ENCODE measurements at places on chromosomes 13 and 19.

DNA sequence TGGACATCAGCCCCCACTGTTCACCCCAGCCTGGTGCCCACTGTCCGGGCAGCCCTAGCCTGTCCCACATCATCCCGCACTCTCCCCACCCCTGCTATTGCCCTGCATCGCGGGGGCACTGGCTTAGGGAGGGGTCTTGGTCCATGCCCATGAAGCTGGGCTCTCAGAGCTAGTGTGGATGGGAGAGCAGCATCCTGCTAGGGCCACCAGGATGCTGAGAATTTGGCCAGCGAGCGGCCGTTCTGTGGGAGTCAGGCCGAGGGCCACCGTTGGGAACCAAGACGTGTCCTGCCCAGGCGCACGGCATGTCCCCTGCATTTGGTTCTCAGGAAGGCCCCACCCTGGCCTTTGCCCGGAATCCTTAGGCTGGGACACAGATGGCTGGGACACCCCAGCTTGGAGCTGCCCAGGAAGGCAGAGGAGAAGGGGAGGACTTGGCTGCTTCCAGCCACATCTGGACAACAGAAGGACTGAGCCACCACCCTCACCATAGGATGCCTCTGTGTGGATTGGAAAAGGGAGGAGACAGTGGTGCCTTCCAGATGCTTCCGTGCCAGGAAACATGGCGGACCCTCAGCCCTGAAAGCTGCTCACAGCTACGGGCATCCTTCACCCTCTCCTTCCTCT, 14.6 kb downstream of the ADGRE5 start:
- no peak for DNase-seq

GRCh38 chr13:24119626-24120508, 40.7 kb upstream of the SPATA13 start:
- no peak for DNase-seq

GRCh38 chr19:8245869-8246835, 37.0 kb downstream of the CERS4 start:
- DNase-seq, result no peak

- no peak for DNase-seq
Observed at GRCh38 chr13:102286326-102286725, 115.5 kb downstream of the FGF14 start.

DNA sequence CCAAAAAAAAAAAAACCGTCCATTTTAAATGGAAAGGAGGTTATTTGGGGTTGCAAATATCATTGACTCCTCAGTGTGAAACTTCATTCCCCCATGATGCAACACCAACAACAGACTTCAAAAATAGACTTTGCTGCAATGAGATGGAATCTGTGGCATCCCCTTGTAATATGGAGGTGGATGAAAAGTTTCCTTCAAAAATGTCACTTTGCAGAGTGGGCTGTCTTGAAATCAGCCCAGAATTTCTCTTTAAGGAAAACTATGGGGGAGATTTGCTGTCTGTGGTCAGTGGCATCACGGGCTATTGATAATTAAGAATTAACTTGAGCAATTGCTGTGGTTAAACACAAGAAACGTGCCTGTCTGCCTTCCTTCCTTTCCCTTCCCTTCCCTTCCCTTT, 1.5 kb downstream of the GPR18 start:
- no peak for DNase-seq

- DNase-seq, result no peak
Observed at GRCh38 chr19:4059453-4059871, 7.2 kb downstream of the ZBTB7A start.

- no peak for DNase-seq
Observed at GRCh38 chr13:113783200-113783881, 24.3 kb downstream of the TMEM255B start.

DNA sequence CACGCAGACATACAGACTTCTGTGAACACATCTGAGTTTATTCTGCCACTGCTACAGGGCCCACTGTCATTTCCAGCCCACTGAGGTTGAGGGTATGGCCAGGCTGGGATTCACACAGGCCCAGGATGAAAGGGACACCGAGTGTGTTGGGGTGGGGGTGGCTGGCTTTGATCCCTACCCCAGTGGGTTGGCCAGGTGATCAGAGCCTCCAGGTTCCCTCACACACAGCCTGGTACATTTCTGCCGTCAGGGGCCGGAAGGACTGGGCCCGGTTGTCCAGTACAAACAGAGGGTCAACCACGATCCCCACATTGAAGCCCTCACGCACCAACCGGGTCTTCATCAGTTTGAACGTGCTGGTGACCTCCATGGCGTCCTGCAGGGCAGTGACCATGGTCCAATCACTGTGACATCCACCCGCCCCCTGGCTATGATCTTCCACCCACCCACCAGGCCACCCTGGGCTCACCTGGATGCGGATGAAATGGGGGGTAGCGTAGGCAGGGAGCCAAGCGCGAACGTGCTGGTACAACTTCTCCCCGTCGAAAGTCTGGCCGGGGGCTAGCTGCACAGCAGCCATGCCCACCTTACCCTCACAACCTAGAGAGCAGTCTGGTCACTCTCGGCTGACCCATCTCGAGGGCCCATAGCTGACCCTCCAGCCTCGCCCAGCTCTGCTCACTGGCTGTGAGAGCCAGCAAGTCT, 13.3 kb downstream of the SLC27A5 start:
- no peak for DNase-seq

DNA sequence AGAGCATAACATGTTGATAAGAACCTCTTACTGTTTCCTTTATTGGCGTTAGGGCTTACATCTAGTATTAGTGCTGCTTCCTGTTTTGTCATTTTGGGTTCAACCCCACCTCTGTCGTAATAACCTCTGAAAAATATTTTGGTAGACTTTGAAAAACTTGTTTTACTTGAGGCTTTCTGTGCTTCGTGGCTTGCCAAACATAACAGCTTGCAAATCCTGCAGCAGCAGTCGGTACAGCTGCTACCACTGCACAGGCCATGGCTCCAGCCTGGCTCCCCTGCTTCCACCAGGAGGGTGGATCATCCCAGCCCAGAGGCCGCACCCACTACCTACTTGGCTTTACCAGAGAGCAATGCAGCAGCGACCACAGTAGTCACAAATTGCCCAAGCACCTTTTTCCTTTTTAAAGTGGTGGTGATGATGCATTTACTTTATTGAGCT, 11.8 kb upstream of the CEACAM4 start:
- no peak for DNase-seq

- DNase-seq, result no peak
Observed at GRCh38 chr13:53743906-53744305, 715.3 kb downstream of the OLFM4 start.

GRCh38 chr13:94315188-94315587, 164.3 kb downstream of the DCT start:
- DNase-seq, result no peak

DNA sequence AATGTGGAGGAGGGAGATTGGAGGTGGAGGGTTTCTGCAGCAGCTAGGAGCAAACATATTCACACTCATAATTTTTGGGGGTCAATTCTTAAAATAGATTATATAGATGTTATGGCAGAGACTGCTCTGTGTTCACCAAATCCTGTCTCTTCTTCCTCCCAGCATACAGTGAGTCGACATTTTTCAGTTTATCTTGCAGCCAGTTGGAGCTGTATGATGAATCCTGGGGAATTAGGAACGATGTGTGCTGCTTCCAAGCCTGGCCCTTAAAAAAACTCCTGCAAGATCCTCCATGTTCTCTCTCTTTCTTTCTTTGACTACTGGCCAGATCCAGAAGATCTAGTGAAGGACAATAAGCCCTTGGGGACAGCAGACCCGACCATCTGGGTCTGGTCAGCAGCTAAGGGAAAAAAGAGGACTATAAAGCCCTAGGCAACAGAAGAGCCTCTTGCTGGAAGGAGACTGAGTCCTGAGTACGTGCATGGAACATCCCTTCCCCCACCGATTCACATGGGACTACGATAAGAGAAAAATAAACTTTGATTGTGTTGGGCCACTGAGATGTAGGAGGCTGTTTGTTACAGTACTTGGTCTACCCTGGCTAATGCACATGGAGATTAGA, 55.8 kb upstream of the POMP start:
- no peak for DNase-seq

- no peak for DNase-seq
Observed at GRCh38 chr13:30907121-30907861, 1.2 kb downstream of the MEDAG start.

GRCh38 chr13:34867590-34867989, 74.5 kb upstream of the NBEA start:
- DNase-seq, result no peak

DNA sequence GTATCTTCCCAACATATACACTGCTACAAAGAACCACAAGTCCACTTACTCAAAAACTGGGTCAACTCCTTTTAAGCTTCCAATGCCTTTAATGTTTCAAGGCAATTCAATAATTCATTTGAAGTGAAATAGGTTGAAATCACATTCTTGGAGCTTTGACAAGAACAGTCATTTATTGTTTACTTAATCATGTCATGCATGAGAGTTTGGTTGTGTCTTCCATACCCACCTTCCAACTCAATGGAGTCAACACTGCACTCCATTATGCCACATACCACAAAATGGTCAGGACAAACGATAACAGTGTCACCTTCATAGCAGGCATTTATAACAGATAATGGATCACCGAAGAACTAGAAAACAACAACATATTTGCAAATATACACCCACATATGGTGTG, 506.3 kb downstream of the UQCRFS1 start:
- DNase-seq, result no peak

DNA sequence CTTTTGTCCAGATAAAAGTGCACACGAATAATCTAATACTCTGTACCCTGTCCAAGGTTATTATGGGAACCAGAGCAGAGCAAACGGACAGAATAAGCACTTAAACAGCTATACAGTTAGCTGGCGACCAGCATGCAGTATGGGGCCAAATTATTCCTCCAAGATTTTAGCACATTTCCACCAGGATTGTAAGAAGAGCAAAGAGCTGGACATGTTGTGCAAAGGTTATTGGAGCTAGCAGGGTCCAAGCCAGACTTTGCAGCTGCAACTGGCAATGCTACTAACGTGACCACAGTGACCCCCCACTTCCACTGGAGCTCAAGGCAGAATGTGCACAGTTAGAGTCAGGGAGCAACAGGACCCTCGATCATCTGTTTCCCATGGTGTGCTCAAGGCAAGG, 89.9 kb downstream of the COL4A1 start:
- no peak for DNase-seq

DNA sequence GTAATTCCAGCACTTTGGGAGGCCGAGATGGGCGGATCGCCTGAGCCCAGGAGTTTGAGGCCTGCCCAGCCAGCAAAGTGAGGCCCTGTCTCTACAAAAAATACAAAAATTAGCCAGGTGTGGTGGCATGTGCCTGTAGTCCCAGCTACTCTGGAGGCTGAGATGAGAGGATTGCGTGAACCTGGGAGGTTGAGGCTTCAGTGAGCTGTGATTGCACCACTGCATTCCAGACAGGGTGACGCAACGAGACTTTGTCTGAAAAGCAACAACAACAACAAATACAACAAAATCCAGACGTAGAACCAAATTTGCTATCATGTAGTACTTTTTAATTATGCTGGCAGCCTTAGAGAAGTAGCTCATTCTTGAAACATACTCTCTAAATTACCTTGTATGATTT, 277.1 kb downstream of the KLF5 start:
- DNase-seq, result no peak

GRCh38 chr19:18290302-18291018, 9.0 kb upstream of the JUND start:
- DNase-seq, result no peak

- DNase-seq, result no peak
Observed at GRCh38 chr13:25881136-25881926, 170.5 kb downstream of the SHISA2 start.

- DNase-seq, result no peak
Observed at GRCh38 chr13:46031581-46032263, 20.8 kb downstream of the ZC3H13 start.

- DNase-seq, result no peak
Observed at GRCh38 chr13:45886466-45886865, 34.9 kb upstream of the SIAH3 start.

- no peak for DNase-seq
Observed at GRCh38 chr13:42061943-42062342, 13.5 kb downstream of the DGKH start.

GRCh38 chr19:53583181-53583580, 45.2 kb downstream of the ZNF331 start:
- DNase-seq, result no peak

- no peak for DNase-seq
Observed at GRCh38 chr19:3408996-3409345, 42.6 kb downstream of the NFIC start.

- DNase-seq, result no peak
Observed at GRCh38 chr13:79870766-79871165, 389.8 kb downstream of the NDFIP2 start.

DNA sequence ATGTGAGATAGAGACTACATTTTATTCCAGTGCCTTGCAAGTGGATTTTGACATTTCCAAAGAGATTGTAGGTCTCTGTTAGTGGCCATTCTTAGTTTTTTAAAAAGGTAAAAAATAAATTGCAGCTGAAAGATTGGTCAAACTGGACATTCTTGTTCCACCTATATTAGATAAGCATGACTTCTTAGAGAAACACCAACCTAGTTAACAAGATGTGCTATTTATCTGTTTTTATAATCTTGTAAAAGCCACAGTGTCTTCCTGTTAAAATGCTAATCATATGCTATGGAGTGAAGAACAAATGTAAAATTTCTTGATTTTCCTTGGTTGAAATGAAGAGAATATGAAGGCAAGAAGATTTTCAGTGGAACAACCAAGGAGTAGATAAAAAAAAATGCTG, 33.4 kb upstream of the GPR183 start:
- no peak for DNase-seq

- no peak for DNase-seq
Observed at GRCh38 chr19:3586707-3587346, 1.5 kb downstream of the GIPC3 start.

DNA sequence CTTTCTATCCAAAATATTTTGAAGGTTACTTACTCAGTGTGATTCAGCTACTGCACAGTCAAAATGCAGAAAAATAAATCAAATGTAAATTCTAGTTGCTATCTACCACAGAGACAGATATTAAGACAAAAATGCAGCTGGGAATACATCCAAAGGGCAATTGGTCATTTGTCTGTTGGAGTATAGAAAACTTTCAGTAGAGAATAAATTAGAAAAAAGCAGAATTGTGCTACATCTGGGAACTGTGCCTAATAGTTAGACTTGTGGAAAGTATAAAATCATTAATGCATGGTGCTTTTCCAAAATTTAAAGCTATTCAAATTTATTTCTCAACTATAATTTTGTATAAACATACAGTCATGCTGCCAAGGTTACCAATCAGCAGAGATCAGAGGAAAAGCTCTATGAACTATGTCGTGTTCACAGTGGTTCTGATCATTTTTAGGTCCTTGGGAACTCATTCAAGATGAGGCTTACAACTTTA, 1635.8 kb downstream of the PCDH9 start:
- DNase-seq, result no peak
